ENCODE measurements at places on chromosomes 3 and 15.

DNA sequence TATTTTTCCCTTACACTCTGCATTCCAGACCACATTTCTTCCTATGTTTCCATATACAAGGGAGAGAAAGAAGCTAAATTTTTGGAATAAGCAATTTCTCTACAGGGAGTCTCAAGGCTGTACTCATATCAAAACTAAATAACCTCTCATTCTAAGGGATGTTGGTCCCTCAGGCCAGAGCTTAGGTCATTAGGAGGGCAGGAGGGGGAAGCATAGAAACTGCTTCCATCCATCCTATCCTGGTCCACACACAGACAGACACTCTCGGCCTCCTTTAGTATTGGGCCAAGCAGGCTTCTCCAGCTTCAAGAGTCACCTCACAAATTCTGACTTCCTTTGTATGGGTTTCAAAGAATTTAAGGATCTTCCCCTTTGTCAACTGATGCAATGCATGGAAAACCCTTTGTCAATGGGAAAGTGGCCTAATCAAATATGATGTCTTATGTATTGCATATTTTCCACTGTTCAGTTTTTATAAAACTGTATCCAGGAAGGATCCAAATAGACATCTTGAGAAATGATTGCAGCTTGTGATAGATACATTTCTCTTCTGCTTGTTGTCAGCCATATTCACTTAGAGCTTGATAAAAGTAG is 140.7 kb upstream of the RARB start:
- DNase-seq = no peak

- DNase-seq = no peak
Observed at GRCh38 chr3:5086708-5087107, 35.4 kb upstream of the ARL8B start.

GRCh38 chr3:26712211-26713026 is 89.8 kb downstream of the LRRC3B start:
- peak; percentile 35 for DNase-seq

- DNase-seq = peak; percentile 98
Observed at GRCh38 chr15:45162771-45163507, 24.8 kb downstream of the SHF start.

GRCh38 chr3:58383904-58384303 is 49.7 kb downstream of the PDHB start:
- DNase-seq = no peak

DNA sequence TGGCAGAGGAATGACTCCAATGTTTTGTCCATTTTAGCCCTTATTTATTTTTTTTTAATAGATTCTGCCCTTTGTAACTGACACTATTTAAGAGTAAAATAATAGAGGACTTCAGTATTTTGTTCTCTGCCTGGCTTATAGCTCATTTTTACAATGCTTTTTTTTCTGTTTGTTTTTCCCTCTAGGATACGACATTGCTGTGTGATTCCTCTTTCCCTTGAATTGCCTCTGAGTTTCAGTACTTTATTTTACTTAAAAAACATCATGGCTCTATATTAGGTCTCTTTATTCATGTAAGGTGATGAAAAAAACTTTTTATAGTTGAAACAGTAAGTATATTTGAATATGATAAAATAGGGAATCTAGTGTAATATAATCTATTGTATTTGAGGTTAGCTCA is 179.1 kb downstream of the PTPRG start:
- no peak for DNase-seq

- peak; percentile 21 for DNase-seq
Observed at GRCh38 chr3:28286595-28286994, 45.2 kb downstream of the CMC1 start.

DNA sequence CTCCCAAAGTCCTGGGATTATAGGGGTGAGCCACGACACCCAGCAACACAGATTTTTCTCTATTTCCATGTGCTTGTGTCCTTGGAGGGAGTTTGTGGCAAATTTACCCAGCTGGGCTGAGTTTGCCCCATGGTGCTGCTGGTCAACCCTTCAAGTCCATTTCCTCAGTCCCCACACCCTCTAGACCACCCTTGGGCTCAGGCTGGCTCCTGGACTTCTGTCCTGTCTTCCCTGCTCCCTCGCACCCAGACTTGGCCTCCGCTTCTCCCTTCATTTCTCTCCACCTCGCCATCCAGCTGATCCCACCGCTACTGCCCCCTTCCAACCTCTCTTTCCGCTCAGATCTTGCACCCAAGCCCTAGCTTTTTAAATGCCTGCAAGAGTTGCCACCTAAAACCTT is 7.3 kb upstream of the RHOV start:
- no peak for DNase-seq

DNA sequence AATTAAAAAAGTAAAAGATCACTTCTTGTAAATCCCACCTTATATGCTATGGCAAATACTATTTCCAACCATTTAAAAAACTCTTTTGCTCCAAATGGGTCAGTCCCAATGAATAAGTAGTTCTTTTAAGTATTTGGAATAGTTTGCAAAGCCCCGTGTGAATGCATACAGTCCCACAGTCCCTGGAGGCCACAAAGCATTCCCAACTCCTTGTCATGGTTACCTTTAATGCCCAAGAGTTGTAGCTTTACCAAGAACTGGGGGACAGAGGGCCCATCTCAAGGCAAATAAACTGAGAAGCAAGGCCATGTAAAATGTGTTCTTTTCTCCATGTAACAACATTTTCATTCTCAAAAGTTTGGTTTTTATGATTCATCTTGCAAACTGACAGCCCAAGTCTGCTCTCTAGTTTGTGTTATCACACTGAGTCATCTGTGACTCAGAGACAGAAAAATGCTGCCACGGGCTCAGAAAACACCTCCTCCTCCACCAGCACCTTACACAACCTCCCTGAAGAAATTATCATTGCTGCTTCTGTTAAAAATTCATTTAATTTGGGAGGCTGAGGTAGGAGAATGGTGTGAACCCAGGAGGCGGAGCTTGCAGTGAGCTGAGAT is 336.2 kb downstream of the ERC2 start:
- no peak for DNase-seq

DNA sequence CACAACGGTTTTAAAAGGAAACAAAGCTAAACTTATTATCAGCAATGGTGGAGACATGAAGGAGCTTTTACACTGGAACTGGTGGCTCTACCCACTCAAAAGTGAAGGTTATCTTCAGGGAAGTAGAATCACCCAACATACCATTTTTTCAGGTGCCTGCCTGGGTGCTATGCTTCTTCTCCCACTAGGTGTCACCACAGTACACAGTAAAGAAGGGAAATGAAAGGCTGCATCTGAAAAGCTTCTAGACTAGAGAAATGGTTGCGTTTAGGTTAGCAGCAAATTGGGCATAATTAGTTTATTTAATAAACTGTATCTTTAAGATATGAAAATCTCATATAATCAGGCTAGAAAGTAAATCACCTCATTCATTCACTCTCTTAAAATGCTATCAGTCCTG is 47.0 kb upstream of the SELENOK start:
- DNase-seq = peak; percentile 10

DNA sequence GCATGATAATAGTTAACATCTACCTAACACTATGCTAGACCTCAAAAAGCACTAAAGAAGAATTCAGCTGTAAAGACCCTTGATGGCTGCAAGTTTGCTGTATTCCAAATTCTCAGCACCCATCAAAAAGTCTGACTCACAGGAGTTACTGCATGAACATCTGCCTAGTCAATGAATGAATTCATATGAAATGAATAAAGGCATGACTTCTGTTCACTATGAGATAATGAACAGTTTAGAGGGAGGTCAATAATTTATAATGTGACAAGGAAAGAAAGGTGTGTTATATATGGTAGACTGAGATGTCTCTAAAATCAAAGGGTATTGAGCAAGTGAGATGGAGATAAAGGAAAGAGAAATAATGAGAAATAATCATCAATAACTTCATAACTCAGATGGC is 508.2 kb upstream of the TGFBR2 start:
- DNase-seq = no peak

GRCh38 chr15:78266806-78267205 is 2.4 kb downstream of the DNAJA4 start:
- DNase-seq = no peak

All from HuH-7.5 (cell line).